Hematopoietic multipotent progenitor cell (in vitro differentiated cells): ENCODE measurements at places on chromosomes 12 and 14. TPM values are rescaled to one million over a fixed set of nuclear protein-coding genes. Genes with fewer than 3 reads are reported as not detected.
A peak's percentile ranks its signal among the peaks of the same experiment; 100 is the strongest.

DNA sequence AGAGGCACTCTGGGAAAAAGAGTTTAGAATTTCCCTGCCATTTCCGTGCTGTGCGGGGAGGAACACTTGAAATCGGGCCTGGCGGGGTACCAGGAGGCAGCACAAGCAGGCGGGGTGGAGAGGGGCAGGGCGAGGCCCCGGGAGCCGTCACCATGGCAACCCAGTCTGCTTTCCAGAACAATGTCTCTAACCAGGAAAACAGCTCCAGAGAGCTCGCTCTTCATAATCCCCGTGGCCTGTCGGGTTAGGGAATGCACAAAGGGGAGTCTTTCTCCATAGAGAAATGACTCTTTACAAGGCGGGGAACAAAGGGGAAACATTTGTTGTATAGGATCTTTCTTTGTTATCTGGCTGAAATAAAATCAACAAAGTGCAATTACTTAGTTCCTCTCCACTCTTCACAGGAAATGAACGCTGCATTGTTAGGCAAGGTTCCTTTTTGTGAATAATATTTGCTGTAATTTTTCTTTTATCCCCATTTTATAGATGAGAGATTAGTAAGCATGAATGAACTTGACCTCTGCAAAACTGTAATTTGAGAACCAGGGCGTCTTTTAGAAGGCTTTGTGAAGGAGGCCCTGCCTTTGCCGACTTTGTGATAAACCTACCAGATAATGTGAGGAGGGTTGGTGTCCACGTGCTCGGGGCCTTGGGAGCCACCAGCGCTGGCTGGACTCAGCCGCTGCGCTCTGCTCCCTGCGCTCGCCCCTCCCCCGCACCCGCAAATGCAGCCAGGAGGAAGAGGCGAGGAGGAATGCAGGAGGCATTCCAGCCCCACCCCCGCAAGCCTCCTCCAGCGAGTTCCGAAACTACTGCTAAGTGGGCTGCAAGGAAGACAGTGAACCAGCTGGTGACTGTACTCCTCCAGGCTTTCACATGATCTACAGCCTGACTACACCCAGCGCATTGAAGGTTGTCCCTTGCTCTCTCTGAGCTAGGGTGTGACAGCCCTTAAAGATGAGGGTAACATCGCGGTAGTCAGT lies 105.2 kb upstream of the ATF7IP start:
- no peak for DNase-seq

GRCh38 chr12:54046809-54047159 lies 6.9 kb upstream of the HOXC4 start:
- DNase-seq: no peak

DNA sequence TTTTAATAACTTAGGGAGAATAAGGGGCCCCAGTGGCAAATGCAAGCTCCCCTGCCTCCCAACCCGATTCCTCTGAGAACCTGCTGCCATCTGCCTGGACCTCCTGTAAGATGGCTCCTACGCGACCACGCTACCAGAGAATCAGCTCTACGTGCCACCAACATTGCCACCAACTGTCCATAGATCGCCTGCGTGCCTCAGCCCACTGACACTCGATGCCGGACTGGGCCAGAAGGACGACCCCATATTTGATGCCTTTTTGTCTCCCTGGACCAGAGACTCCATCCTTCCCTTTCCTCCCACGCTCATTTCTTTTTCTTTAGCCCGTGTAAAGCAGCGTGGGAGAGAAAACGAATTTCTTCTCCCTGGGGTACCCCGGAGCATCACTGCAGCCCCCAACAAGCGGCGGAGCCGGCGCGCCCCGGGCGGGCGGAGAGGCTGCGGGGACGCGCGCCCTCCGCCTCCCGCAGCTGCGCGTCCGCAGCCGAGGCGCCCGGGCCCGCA lies 565 bp upstream of the KLHL42 start:
- DNase-seq: peak; percentile 46

GRCh38 chr14:94367347-94368242 lies 20.8 kb downstream of the SERPINA1 start:
- no peak for DNase-seq

Gene MYF6
- not detected for total RNA-seq
